ENCODE measurements at places on chromosomes 12 and 14.
A peak's percentile ranks its signal among the peaks of the same experiment; 100 is the strongest.

DNA sequence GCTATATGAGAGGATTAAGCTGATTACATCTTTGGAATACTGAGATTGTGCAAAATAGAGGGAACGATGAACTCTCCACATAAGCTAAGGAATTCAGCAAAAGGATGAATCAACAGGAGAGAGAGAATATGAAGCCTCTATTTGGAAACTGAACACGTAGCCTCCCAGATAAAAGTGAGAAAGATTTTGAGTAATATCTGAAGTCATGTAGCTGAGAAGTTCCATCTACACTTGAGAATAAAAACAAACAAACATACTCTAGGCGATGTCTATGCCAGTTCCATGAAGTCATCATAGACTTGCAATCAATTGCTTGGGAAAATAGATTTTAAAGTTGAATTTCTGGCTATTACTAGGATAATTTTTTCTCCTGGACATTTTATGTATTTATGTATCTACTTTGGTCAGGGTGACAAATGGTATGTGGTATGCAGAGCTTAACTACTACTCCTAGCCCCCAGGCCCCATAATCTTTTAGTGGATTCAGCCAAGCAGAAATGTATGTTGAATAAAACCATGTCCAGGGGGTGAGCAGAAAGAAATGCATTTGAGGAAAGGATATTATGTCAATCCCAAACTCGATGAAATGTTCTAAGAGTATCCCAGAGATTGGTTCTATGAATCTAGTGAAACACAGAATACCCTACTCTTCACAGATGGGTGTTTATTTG, 627.4 kb downstream of the DIO2 start:
- no peak overlapping the region for H3K27ac ChIP-seq
- no peaks in the 10 kb centered on the region for H3K36me3 ChIP-seq
- DNase-seq = no peak
- no peak overlapping the region for H3K4me3 ChIP-seq
- H3K4me1 ChIP-seq = no peaks in the 10 kb centered on the region

DNA sequence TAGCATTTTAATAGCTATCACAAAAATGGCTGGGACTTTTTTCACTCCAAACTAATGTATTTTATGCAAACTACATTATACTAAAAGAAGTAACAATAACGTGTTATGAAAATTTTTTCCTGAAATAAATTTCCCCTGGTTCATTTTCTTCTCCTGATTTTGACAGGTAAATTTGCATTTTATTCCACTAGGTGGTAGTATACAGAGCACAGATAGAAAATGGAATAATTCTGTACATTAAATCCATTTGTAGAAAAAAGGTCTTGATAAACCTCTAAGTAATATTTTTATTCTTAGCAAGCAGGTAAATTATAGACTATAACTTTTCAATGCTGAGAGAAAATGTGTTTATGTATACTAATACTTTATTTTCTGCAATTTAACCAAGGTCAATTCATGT, 96.5 kb downstream of the BCAT1 start:
- H3K4me3 ChIP-seq = no peak overlapping the region
- no peaks in the 10 kb centered on the region for H3K36me3 ChIP-seq
- DNase-seq = no peak
- no peak overlapping the region for H3K27ac ChIP-seq
- peaks cover 8% of the 10 kb centered on the region for H3K27me3 ChIP-seq

DNA sequence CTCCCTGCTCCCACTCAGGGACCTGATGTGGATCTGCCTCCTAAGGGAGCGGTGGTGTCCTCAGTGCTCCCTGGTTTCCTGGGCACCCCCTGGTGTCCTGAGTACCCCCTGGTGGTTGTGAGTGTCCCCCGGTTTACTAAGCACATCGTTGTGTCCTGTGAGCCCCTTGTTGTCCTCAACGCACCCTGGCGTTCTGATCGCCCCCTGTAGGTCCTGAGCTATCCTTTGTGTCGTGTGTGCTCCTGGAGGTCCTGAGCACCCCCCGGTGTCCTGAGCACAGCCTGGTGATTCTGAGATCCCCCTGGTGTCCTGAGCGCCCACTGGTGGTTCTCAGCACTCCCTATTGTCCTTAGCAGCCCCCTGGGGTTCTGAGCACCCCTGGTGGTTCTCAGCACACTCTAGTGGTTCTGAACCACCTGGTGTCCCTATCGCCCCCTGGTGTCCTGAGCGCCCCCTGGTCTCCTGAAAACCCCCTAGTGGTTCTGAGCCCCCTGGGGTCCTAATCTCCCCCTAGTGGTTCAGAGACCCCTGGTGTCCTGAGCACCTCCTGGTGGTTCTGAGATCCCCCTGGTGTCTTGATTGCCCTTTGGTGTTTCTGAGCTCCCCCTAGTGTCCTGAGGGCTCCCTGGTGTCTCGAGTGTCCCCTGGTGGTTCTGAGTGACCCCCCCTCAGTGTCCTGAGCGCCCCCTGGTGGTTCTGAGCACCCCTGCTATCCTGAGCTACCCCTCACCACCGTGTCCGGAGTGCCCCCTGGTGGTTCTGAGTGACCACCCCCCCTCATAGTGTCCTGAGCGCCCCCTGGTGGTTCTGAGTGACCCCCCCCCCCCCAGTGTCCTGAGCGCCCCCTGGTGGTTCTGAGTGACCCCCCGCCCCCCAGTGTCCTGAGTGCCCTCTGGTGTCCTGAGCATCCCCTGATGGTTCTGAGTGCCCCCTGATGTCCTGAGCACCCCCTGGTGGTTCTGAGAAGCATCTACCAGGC, 615.1 kb downstream of the TMEM121 start:
- no peaks in the 10 kb centered on the region for H3K36me3 ChIP-seq
- no peaks in the 10 kb centered on the region for H3K27me3 ChIP-seq
- no peaks in the 10 kb centered on the region for H3K4me1 ChIP-seq
- H3K4me3 ChIP-seq = no peak overlapping the region
- DNase-seq = no peak
- no peak overlapping the region for H3K27ac ChIP-seq

- DNase-seq = no peak
- peak within 1 kb of the TSS; percentile 88 for H3K4me3 ChIP-seq
- peak within 1 kb of the TSS; percentile 98 for H3K27ac ChIP-seq
- no peaks in the 10 kb centered on the region for H3K27me3 ChIP-seq
- H3K36me3 ChIP-seq = no peaks in the 10 kb centered on the region
Measured at GRCh38 chr12:118061011-118061872, at the start of gene WSB2. WSB2 (minus strand) TSS chr12:118061179; CDS start chr12:118061048, 131 bp downstream.

- no peaks in the 10 kb centered on the region for H3K4me1 ChIP-seq
- H3K4me3 ChIP-seq = no peak overlapping the region
- H3K27me3 ChIP-seq = no peaks in the 10 kb centered on the region
- H3K27ac ChIP-seq = no peak overlapping the region
- DNase-seq = no peak
Measured at GRCh38 chr12:70971001-70971794, 50.7 kb upstream of the PTPRR start.

GRCh38 chr14:89029961-89030694, 205.7 kb downstream of the TTC8 start:
- no peaks in the 10 kb centered on the region for H3K27me3 ChIP-seq
- no peak for DNase-seq
- no peaks in the 10 kb centered on the region for H3K4me1 ChIP-seq
- H3K27ac ChIP-seq = no peak overlapping the region
- H3K36me3 ChIP-seq = no peaks in the 10 kb centered on the region

- H3K4me1 ChIP-seq = no peaks in the 10 kb centered on the region
- no peaks in the 10 kb centered on the region for H3K36me3 ChIP-seq
- no peak for DNase-seq
- H3K4me3 ChIP-seq = no peak overlapping the region
- H3K27me3 ChIP-seq = no peaks in the 10 kb centered on the region
- no peak overlapping the region for H3K27ac ChIP-seq
Measured at GRCh38 chr12:8969861-8970411, 19.4 kb upstream of the KLRG1 start.

DNA sequence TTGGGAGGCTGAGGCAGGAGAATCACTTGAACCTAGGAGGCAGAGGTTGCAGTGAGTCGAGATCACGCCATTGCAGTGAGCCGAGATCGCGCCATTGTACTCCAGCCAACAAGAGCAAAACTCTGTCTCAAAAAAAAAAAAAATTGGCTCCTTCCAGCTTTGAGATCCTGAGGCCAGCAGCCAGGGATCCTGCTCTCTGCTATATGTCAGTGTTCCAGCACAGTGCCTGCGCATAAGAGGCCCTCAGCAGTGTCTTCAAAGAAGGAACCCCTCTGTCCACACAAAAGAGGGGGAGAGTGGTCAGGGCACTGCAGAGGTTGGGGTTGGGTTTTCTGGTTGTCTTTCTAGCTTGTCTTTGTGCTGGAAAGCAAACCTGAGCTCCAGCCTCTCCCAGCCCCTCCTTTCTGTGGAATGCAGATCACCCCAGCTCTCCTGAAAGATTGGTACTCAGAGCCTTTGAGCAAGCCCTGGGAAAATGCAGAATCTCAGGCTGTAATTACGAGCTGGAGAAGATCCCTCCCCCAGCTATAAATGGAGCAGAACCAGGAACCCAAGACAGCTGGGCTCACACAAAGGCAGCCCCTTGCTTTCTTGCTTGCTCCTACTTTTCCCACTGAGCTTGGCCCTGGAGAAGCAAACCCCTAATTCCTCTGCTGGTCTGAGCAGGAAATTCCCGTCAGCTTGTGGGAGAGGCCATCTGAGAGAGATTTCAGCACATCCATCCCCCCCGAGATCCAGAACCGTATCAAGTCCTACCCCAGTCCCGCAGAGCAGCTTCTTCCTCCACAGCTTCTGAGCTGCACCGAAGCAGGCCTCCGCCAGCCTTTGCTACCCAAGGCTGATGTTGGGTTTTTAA, 205.7 kb downstream of the ZFP36L1 start:
- no peaks in the 10 kb centered on the region for H3K36me3 ChIP-seq
- no peak overlapping the region for H3K4me3 ChIP-seq
- no peaks in the 10 kb centered on the region for H3K4me1 ChIP-seq
- H3K27me3 ChIP-seq = no peaks in the 10 kb centered on the region

DNA sequence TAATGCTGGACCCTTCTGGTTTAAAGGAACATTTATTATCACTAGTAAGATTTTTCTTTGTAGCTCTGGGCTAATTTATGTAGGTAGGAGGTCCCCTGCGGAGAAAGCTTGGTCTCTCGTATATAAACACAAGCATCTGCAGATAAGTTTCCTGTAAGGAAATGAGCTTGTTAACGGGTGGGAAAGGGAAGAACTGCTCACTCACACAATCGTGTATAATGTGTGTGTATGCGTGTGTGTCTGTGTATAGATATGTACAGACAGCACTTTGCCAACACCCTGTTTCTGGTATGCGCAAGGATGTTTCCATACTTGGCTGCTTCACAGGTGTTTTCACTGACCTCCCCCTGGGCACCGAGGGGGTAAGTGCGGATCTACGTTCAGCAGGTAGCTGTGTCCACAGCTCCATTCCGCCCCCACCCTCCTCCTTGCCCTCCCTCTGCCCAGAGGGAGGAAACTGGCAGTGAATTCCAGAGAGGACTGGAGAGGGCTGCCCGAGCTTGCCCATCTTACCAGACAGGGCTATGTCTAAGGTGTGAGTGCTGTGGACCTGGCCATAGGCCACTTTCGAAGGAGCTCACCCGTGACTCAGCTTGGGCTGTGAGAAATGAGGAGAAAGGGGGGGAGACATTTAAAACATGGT, 65.2 kb downstream of the NINJ2 start:
- no peak overlapping the region for H3K4me3 ChIP-seq
- DNase-seq = no peak
- no peaks in the 10 kb centered on the region for H3K36me3 ChIP-seq
- H3K27me3 ChIP-seq = no peaks in the 10 kb centered on the region

DNA sequence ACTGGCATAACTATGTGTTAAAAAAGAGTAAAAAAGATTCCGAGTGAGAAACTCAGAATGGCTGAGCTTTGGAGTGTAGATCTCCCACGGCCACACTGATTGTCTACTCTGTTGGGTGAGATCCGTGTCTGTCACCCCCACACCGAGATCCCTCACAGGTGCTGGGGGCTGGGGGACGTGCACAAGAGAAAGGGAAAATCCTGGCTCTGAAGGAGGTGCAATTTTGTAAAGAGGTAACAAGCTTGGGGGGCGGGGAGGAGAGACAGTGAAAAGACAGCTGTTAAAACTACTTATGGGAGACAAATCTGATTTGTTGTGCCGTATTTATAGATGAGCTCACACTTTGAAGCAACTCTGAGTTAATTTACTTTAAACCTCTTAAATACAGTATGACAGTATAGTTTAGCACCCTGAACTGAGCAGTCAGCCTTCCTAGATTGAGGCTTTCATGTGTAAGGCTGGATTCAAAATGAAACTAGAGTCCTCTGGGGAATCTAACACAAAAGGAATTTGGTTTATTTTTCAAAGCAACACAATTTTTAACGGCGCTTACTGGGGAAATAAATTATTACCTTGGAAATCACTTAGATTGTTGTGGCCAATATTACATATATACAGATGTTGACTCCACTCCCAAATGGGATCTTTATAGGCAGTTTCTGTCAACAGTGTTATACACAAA, 167.4 kb upstream of the RGS6 start:
- H3K4me1 ChIP-seq = no peaks in the 10 kb centered on the region
- no peak for DNase-seq
- no peaks in the 10 kb centered on the region for H3K36me3 ChIP-seq

DNA sequence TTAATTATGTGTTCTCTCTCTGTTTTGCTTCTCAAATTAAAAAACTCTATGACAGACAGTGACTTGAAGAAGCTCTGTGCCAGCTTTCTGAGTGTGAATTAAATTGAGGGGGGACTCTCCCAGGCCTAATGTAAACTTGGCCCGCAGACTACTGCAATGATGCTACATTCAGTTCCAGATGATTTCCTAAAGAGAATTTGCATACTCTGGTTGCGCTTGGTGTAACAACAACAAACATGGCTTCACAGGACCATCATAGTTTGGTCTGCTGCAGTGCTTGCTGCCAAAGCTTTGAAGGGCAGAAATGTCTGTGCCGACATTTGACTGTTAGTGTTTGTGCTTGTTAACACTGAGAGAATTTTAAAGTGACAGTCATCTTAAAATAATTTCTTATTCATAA, 25.0 kb downstream of the CFAP54 start:
- no peak for DNase-seq
- no peaks in the 10 kb centered on the region for H3K4me1 ChIP-seq
- H3K27me3 ChIP-seq = no peaks in the 10 kb centered on the region
- H3K4me3 ChIP-seq = no peak overlapping the region
- no peaks in the 10 kb centered on the region for H3K36me3 ChIP-seq

DNA sequence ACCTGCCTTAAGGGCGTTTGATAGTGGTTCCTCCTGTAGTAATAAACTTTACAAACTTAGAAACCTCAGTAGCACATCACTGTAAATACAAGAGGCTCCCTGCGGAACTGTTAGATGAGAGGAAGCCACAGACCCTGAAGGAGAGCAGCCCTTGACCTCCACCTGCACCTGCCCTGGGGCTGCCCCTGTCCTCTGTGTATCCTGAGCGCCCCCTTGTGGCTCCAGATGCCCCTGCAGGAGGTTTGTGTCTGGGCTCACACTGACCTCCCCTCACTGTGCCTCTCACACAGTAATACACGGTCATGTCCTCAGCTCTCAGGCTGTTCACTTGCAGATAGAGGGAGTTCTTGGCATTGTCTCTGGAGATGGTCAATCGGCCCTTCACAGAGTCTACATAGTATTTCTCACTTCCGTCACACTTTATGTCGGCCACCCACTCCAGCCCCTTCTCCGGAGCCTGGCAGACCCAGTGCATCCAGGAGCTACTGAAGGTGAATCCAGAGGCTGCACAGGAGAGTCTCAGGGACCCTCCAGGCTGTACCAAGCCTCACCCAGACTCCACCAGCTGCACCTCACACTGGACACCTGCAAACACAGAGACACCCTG, 1059.8 kb downstream of the TMEM121 start:
- no peaks in the 10 kb centered on the region for H3K36me3 ChIP-seq
- no peak overlapping the region for H3K4me3 ChIP-seq
- no peaks in the 10 kb centered on the region for H3K4me1 ChIP-seq
